GM18507 (cell line): ENCODE measurements at places on chromosomes 6 and 20.

- DNase-seq = no peak
Observed at GRCh38 chr6:32472781-32473375, 33.2 kb downstream of the HLA-DRA start.

- no peak for DNase-seq
Observed at GRCh38 chr20:56730996-56731395, 101.9 kb downstream of the TFAP2C start.

GRCh38 chr6:43489277-43490072, 12.1 kb downstream of the TJAP1 start:
- DNase-seq = no peak

- no peak for DNase-seq
Observed at GRCh38 chr6:152461556-152461955, 175.6 kb downstream of the SYNE1 start.

GRCh38 chr6:4280031-4280430, 144.7 kb upstream of the ECI2 start:
- DNase-seq = no peak

DNA sequence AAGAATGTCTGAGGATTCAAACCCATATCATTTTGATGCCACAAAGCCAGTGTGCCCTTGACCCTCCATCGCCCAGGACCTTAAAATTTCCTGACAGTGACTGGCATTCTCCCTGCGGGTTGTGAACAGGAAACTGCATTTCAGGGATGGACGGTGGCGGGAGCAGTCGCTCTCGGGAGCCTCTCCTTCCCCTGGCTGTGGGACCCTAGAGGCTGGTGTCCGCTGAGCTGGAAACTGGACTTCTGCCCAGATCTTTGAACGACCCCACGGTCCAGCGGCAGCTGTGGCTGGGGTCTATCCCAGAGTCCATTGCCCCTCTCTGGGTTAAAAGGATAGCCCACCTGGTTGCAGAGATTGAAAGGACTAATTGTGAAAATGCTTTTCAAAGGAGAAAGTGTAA, 1.4 kb upstream of the SEC63 start:
- DNase-seq = no peak

GRCh38 chr20:13121840-13122515, 99.1 kb upstream of the ISM1 start:
- no peak for DNase-seq

DNA sequence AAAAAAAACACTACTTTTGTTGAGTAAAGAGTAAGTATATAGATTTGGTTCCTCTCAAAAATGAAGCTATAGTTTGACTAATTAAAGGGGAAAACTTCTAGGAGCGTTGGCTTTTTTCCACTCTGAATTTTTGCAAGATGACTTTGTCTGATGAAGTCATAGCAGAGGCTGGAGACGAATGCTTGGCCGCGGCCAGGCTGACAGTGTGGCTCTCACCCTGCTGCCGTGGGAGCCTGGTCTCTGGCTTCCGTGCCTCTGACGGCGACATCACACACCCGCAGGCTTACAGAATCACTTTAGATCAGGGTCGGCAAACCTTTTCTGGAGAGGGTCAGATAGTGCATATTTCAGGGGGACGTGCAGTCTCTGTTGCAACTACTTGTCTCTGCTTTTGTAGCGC, 145.0 kb downstream of the PHACTR3 start:
- DNase-seq = no peak

GRCh38 chr6:79372757-79373156, 138.3 kb upstream of the HMGN3 start:
- no peak for DNase-seq

- DNase-seq = no peak
Observed at GRCh38 chr6:131107151-131107550, 28.1 kb upstream of the AKAP7 start.

GRCh38 chr6:169339731-169340309, 86.2 kb upstream of the THBS2 start:
- DNase-seq = no peak

GRCh38 chr6:20658053-20658452, 123.8 kb downstream of the CDKAL1 start:
- DNase-seq = no peak

- no peak for DNase-seq
Observed at GRCh38 chr20:35446356-35447078, 8.5 kb upstream of the GDF5 start.

GRCh38 chr6:156598855-156599180, 178.4 kb upstream of the ARID1B start:
- no peak for DNase-seq

DNA sequence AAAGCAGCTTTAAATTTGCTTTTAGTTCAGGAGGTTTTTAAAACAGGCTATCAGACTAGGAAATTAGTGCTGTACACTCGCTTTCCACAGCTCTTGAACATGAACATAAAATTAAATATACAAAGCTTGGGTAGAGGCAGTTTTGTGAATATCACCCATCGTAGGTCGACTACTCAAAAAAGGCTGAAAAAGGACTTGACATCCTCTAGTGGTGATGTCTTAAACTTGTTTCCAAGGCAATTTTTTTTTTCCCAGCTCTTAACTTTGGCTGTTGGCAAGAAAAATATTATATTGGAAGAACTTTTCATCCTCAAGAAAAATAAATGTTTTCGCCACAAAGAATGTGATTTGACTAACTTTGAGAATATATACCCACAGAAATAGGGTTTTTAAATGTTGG, 2.9 kb downstream of the MAP7 start:
- DNase-seq = no peak

DNA sequence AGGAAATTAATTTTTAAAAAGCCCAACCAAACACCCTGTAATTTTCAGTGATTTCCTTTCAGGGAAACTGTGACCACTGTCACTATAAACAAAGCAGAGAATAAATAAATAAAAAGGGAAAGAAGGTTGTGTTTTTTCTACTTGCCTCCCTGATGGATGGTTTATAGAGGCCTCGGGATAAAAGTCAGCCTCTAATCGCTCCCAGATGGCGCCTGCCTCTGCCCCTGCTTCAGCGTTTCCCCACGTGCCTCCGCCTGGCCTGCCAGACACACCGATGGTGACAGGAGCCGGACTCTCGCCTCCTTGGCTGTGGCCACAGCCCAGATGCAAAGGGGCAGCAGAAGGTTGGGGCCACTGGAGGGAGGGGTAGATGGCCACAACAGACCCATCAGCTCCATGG, 327.7 kb downstream of the CDC5L start:
- DNase-seq = no peak

GRCh38 chr6:69802995-69803394, 6.2 kb upstream of the LMBRD1 start:
- no peak for DNase-seq
